ENCODE measurements at places on chromosomes 1 and 21.

- DNase-seq: peak; percentile 94
Observed at GRCh38 chr1:148388260-148389026, 94.7 kb downstream of the PPIAL4G start.

DNA sequence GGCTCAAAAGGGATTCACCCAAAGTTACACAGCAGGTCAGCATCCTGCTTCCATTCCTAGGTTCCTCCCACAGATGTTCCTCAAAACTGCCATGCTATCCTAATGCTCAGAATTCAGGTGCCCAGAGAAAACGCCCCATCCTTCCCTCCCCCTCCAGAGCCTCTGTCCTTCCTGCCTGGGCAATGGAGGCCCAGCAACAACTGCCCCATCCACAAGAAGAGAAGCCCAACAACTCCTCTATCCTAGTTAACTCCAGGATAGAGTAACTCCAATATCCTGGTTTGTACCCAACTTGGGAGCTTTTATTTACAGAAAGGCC lies 16.9 kb downstream of the COL9A2 start:
- DNase-seq: no peak

DNA sequence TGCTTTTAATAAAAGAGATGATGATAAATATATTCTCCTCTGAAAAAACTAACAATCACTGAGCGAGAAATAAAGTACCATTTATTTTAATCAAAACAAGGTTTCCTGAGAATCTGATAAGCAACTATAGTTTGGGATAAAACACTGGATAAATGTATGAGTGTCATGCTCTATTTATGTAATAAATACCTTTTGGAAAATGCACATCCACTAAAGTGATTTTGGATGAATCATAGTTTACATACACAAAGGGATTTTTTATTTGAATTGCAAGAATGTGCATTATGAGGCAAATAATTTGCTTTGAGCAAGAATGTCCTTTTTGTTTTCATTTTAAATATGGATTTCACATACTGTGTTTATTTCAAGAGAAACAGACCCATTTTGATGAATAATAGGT lies 1483.5 kb downstream of the MRPL39 start:
- DNase-seq: no peak

- no peak for DNase-seq
Observed at GRCh38 chr21:40516335-40516734, 330.6 kb downstream of the DSCAM start.

DNA sequence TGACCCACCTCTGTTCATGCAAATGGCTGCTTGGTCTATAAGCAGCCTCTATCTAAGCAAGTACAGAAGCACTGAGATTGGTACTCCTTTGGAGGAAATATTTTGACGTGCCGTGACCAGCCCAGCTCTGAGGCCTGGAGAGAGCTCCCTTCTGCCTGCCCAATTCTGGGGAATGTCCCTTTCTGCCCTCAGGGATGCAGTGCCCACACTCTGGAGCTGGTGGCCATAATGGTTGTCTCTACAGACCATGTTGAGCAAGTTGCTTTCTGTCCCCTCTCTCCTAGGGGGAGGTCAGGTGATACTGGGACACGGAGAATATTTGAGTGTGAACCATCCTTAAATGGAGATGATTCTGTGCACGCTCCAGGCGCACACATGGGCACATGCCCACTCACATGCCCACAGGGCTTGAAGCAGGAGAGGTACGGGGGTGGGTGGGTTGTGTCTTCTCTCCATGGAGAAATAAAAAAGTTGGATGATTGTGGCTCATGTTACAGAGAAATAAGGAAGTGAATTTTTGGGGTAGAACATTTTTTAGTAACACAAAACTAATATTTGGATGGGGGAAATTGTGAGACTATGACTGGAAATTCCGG lies 13.9 kb upstream of the ALPL start:
- DNase-seq: no peak

GRCh38 chr1:29849038-29849750 lies 612.9 kb downstream of the PTPRU start:
- DNase-seq: peak; percentile 10

- no peak for DNase-seq
Observed at GRCh38 chr1:163442231-163442879, 120.6 kb downstream of the NUF2 start.

GRCh38 chr1:181134543-181135436 lies 46.3 kb downstream of the IER5 start:
- peak; percentile 84 for DNase-seq

DNA sequence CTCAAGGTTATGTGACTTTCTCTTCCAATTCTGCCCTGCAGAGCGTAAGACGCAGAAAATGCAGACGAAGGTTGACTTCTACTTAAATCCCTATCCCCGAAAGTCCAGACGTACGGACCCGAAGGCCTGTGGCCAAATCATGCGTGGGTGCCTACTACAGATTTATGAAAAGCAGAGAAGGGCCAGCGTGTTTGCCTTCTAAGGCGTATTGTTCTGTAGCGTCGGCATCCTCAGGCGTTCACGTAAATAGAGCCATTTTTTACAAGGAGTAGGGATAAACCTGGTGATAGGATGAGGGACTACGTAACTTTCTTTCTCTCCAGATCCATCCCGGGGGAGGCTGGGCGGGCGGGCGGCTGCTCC lies 222 bp upstream of the GIPC2 start:
- no peak for DNase-seq

- DNase-seq: no peak
Observed at GRCh38 chr1:219550201-219550600, 62.7 kb downstream of the ZC3H11B start.

DNA sequence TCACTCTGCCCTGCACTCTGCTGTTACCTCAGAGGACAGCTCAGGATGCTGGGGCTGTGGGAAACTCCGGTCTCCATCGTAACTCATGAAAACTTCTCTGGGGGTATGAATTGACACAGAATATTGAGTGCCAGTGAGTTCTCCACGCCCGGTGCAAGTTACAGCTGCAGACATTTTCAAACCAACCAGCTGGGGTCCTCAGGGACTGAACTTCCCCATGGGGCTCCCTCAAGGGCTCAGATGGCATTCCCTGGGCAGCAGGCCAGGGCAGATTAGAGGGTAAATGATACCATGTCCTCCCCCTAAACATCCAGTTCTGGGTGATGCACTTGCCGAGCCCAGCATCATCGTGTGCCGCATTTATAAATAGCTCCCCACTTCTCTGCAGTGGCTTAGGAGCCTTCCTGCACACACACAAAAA lies 27.8 kb upstream of the CCSAP start:
- DNase-seq: no peak

- no peak for DNase-seq
Observed at GRCh38 chr1:238468068-238468467, 577.3 kb upstream of the ZP4 start.

DNA sequence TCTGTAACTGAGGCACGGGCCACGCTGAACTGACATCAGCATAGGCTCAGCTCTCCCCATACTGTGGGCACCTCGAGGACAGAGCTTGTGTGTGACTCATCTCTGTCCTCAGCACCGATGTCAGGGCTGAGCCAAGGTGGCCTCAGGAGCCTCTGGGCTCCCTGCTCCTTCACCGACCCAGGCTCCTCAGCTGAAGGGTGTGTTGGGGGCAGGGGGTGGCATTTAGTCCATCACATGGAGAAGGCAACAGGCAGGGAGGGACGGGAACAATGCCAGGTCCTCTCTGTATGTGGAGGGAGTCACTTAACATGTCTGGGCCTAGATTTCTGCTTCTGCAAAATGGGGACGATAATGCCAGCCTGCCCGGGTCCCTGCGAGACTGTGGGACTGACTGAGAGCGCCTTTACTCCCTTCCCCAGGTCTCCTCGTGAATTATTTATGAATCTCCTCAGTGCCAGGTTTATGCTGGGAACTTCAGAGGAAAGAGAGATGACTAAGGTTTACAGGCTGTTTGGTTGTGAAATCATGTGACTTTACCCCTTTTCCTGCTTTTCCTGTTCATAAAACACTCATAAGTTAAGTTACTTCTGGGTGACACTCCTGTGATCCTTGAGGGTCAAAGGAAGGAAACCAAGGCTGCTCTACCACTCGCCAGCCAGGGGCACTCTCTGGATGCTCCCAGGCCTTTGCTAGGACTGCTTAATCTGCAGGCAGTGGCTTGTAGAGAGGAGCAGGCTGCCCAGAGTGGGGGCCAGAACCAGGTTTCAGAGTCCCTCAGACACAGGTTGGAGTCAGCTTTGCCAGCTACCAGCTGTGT lies 16.2 kb downstream of the TTC39A start:
- no peak for DNase-seq

DNA sequence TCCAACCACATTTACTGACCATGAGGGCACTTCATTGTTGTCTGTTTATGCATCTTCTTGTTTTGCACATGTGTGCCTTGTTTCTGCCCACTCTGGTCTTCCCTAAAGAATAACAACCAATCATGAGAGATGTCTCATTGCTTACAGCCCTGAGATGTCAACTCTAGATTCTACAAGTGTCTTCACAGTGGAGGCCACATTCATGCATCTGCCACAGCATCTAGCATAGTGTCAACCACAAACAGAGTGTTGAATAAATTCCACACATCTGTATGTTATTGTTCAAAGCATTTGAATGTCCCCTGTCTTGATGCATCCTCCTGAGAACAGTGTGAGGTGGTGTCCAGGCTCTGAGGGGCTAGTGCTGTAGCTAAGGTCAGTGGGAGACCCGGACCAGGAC lies 43.1 kb downstream of the KCNC4 start:
- no peak for DNase-seq

DNA sequence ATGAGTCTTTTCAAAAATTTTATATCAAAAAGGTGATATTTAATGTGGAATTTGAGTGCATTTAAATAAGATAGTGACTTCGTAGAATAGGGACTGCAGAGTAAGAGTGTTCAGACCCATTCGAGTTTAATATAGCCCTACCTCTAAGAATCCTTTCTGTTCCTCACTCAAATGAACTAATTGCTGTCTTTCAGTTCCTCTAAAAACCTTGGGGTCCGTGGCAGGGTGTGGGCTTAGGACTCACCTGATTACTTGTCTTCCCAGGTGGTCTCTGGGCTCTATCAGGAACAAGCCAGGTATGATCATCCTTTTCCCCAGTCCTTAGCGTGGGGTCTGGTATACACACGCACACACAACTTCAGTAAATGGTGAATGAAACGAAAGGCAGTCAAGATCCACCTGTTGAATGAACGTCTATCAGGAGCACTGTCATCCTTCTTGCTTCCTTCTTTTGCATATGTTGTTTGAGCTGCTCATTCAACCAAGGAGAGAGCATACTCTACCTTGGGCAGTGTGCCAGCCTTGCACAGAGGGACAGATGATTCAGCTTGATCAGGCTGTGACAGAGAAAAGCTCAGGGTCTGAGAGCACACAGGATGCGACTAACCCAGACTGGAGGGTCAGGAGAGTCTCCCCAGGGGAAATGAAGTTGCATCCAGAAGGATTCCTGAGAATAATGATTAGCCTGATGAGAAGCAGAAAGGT lies 1.2 kb upstream of the RNF11 start:
- peak; percentile 86 for DNase-seq

DNA sequence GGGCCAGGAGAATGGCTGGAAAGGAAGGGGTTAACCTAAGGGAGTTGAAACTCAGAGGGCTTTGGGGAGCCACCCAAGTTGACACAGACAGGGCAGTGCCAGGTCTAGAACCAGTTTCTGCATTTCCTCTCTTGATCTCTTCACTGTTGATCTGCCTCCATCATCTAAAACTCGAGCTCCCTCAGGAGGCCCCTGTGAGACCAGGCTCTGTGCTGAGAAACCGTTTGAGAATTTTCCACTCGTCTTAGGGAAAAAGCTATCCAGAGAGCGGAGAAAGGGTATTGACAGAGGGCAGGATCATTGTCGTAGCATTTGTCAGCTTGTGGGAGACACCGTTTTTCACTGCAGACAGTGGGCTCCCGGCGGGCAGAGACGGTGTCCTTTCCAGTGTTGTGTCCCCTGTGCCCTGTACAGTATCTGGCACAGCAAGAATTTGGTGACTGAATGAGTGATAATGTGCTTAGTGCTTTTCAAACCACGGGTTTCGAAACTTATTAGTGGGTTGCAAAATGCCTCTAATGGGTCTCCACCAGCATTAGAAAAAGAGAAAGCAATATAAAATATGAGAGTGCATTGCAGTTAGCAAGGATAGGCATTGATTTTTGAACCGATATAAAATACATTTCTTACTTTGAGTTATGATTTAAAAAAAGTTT lies 31.1 kb downstream of the PROK1 start:
- no peak for DNase-seq

GRCh38 chr1:234825498-234826165 lies 215.7 kb upstream of the IRF2BP2 start:
- no peak for DNase-seq

GRCh38 chr1:223515421-223515820 lies 122.2 kb downstream of the CCDC185 start:
- DNase-seq: no peak

- peak; percentile 75 for DNase-seq
Observed at GRCh38 chr1:24317081-24317480, 2.1 kb upstream of the GRHL3 start.

GRCh38 chr21:37450445-37450941 lies 83.9 kb downstream of the DYRK1A start:
- no peak for DNase-seq

DNA sequence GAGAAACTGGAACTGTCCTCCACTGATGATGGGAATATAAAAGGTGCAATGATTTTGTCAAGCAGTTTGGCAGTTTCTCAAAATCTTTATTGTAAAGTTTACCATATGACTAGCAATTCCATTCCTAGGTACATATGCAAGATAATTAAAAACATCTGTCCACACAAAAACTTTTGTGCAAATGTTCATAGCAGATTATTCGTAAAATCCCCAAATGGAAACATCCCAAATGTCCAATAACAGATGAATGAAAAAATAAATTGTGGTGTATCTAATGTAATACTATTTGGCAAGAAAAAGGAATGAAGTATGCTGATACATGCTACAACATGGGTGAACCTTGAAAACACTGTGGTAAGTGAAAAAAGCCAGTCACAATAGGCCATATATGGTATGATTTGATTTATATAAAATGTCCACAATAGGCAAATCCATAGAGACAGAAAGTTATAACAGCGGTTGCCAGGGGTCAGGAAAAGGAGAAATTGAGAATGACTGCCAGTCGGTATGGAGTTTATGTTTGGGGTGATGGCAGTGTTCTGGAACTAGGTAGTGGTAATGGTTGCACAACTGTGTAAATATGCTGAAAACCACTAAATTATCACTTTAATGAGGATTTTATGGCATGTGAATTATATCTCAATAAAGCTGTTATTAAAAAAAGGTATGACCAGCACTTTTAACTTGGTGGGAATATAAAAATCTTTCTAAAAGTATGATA lies 81.7 kb upstream of the BEND5 start:
- no peak for DNase-seq

- no peak for DNase-seq
Observed at GRCh38 chr1:113788802-113789201, 23.5 kb downstream of the RSBN1 start.

GRCh38 chr1:88350648-88351047 lies 333.4 kb upstream of the PKN2 start:
- DNase-seq: no peak

- DNase-seq: peak; percentile 63
Observed at GRCh38 chr1:233025157-233025556, 74.7 kb downstream of the NTPCR start.

- DNase-seq: no peak
Observed at GRCh38 chr1:67939942-67940341, 106.7 kb upstream of the GNG12 start.

DNA sequence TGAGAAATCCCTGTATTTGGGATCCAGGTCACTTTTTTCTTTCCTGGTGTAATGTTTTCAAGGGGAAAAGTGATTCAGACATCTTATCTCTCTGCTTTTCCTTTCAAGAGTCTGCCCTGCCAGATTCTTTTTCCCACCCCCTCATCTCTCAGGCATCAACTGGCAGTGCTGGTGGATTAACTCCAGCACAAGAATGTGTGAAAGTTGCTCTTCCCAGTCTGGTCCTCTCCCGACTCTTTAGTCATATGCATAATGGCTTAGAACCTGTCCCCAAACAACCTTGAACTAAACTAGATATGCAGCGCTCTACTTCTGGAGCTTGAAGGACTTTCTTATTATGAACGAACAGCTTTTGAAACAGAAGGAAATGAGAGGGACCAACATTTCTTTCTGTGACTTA lies 88.5 kb downstream of the SLC44A5 start:
- no peak for DNase-seq
